Activated T-helper 1 cell treated with anti-CD3 and anti-CD28 coated beads, Interleukin-2, amount 50 U/mL, for 16 hours (primary cell): ENCODE measurements at places on chromosomes 2 and 18.

- DNase-seq: no peak
Measured at GRCh38 chr18:37361335-37362157, 204.1 kb downstream of the CELF4 start.

DNA sequence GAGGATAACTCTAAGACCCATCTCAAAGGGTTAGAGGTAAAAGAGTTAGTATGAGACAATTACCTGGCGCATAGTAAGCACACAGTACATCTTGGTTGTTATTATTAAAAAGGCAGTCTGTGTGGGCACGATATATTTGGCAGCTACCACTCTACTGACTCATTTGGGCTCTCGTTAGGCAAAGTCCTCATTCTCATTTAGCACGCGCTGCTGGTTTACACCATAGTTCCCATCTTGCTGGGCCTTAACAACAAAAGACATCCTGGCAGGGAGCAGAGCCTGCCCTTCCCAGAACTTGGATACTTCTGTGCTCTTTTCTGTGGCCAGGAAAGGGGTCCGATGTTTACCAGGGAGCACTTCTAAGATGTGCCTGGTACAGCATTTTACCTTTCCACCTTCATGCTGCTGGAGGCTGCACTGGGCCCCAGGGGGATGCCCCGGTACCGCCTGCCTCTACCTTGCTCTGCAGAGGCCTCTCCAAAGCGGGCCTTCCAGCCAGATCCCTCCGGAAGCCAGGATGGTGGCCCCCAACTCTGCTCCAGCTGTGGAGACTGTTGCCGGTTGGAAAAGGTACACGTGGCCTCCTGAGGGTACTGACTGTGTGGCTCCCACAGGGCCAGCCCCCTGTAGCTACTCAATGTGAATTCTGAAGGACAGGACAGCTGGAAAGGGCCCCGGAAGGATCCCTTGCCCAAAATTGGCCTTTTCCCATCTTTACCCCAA lies 15.0 kb downstream of the GLI2 start:
- no peak for DNase-seq

- DNase-seq: no peak
Measured at GRCh38 chr2:9981655-9982054, 30.2 kb downstream of the GRHL1 start.

GRCh38 chr2:18548621-18549020 lies 11.8 kb downstream of the RDH14 start:
- no peak for DNase-seq

- DNase-seq: no peak
Measured at GRCh38 chr2:140457483-140457882, 1673.3 kb downstream of the LRP1B start.

GRCh38 chr2:68104111-68104835 lies 41.5 kb upstream of the C1D start:
- no peak for DNase-seq

DNA sequence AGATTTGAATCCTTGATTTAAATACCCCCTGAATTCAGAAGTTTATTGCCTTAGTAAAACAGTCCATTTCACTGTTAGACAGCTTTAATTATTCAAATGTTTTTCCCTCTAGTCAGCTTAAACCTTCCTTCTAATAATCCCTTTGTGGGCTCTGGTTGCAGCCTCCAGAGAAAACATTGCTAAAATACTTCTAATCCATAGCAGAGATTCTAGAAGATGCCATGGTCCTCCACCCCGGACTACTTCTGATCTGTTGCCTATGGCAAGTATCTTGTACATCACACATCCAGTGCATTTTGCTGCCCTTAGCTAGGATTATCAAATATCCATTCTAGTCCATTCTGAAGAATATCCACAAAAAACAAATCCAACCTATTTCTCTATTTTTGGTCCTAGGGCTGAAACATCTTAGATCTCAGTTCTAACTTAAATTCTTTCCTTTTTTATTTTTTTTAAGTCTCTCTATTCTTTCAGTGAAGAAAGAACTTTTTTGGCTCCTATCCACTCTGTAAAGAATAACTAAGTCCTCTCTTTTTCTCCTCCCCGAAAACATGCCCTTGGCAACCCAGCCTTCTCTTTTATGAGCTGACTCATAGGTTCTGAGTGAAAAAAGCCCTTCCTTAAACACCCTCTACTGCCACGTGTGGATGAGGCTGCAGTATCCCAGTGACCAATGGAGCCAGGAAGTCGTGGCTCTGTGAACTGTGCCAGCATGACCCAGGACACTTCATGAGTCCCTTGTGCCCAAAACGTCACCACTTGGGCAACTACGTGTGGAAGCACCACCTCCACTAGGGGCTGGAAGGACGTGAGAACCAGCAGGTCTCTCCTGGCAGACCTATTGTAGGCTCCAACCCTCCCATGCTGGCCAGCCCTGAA lies 349.8 kb downstream of the TNS1 start:
- DNase-seq: no peak

DNA sequence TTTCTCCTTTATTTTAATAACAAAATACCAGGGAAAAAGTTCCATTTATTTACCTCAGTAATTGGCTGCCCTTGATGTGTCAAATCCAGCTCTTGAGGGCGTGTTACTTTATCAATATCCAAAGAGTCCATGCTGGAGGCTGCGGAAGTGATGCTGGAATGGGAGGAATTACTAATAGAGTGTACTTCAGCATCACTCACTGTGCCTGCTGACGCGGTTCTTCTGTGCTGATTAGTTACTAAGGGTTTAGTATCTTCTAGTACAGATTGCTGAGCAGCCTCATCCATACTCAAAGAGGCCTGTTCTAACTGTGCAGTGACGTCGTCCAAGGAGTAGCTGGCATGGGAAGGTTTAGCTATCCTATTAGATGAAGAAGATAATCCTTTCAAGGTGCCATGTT lies 45.6 kb downstream of the RAPH1 start:
- DNase-seq: no peak
